ENCODE measurements at places on chromosomes 16 and 17.

- no peak for DNase-seq
These were observed 5.4 kb downstream of the ZCCHC14 start for GRCh38 chr16:87487361-87487924.

- DNase-seq: no peak
These were observed 14.5 kb downstream of the KANSL1 start for GRCh38 chr17:46178550-46179214.

DNA sequence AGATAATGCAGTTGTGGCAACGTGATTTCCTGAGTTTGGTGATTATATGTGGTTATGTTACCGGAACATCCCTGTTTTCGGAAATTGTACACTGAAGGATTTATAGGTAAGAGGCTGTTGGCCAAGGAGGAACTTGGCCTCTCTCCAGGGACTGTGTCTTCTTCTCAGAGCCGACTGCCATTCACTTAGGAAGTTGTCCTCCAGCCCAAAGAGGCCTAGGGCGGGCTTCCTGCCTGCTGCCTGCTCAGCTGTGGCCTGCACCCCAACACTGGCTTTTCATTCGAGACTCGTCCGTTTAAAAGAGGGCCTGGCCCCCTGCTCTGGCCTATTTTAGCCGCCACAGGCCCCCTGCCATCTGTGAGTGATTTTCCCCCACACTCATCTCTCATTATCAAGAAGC, 64.3 kb downstream of the ZDHHC7 start:
- DNase-seq: no peak

GRCh38 chr17:43676471-43676870, 14.7 kb upstream of the MEOX1 start:
- DNase-seq: no peak

- DNase-seq: no peak
These were observed 7.8 kb downstream of the CD300A start for GRCh38 chr17:74474043-74474792.

DNA sequence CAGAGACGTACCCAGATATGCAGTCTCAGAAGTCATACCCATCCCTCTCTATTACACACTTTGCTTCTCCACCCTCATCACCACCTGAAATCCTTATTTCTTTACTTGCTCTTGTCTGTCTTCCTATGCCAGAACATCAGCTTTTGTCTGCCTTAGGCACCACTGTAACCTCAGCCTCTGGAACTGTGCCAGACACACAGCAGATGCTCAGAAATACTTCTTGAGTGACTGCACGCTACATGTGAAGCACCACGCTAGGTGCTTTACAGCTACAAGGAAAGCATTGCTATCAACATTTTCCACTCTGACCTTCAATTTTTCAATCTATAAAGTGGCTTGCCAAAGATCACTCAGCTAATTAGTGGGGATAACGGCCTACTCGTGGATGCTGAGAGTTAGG, 226.8 kb downstream of the CHD9NB start:
- DNase-seq: no peak

DNA sequence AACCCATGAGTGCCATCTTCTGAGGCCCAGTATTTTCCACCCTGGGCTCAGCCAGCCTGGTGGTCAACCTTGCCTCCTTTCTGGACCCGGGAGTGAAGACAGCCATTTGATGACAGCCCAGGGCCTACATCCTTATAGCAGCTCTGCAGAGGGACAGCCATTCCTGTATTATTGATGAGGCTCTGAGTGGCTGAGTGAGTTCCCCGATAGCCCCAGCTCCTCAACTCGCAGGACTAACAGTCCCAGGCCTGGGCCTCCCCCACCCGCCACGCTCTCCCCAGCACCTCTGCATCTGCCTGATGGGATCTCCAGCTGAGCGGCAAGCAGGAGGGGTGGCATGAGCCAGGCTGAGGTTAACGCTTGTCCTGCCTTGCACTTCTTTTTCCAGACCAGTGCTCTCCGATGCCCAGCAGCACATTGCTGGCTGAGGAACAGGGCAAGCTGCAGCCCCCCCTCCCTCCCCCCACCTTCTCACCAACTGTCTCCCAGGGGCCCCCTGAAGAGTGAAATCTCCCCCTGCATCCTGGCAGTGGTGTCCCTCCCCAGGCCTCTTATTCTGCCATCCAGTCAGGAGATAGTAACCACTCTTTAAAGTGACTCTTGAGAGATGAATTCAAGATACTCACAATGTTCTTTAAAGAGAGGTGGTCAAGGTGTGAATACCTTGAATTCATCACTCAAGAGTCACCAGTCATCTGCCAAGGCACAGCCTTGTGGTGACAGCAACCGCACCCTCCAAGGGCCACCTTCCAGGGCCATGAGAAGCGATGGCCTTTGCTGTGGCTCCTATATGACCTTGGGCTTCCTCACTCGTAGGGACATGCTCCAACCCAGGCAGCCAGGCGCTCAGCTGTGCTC, 23.5 kb downstream of the CACNG5 start:
- no peak for DNase-seq

- DNase-seq: no peak
These were observed 2.4 kb downstream of the MAPK7 start for GRCh38 chr17:19380481-19381301.

DNA sequence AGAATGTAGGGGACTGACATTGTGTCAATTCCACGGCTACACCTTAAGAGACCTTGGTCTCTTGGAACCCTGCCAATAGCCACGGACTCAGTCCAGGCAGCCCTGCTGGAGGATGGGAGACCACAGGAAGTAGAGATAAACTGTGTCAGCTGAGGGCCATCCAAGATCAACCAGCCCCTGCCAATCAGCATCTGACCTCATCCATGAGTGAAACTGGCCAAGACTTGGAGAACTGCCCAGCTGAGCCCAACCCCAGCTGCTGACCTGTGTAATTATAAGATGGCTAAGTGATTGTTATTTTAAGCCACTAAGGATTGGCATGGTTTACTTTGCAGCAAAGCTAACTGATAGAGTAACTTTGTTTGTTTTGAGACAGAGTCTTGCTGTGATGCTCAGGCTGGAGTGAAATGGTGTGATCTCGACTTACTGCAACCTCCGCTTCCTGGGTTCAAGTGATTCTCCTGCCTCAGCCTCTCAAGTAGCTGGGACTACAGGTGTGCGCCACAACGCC, 13.3 kb upstream of the YWHAE start:
- no peak for DNase-seq

GRCh38 chr16:53899431-53899830, 195.5 kb downstream of the FTO start:
- DNase-seq: no peak

GRCh38 chr17:12821376-12821940, 32.2 kb downstream of the ARHGAP44 start:
- DNase-seq: no peak

DNA sequence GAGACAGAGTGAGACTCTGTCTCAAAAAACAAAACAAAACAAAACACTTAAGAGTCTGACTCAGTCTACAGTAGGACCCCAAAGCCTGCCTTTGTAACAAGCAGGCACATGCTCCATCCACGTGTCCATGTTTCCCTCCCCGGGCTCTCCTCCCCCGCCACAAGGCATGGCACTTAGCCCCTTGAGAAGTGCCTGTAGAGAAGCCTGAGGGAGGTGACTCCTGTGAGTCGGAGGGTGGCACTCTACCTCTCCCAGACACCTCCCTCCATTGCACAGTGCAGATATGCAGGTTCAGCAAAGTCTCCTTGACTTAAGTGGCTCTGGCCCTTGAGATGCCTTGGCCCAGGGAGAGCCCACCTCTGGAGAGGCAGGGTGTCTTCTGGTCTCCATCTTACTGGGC, 6.8 kb downstream of the FHOD1 start:
- no peak for DNase-seq

GRCh38 chr16:78310990-78311561, 211.6 kb downstream of the WWOX start:
- DNase-seq: no peak

- no peak for DNase-seq
These were observed 1.8 kb upstream of the SHISA9 start for GRCh38 chr16:12899529-12900143.

DNA sequence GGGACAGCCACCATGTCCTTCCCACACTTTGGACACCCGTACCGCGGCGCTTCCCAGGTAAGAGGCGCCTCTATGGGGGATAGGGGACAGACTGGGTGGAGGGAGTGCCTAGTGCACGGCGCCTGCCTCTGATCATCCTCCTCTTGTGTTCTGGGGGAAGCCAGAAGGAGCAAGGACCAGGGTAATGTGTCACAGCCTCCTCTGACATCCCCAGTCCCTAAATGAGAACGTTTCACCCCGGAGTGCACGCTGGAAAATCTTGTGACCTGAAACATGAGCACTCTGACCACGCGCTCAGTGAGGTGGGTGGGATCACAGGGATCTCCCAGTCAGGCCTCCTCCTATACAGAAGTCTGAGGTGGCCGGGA, 1.1 kb downstream of the IRX6 start:
- DNase-seq: no peak

DNA sequence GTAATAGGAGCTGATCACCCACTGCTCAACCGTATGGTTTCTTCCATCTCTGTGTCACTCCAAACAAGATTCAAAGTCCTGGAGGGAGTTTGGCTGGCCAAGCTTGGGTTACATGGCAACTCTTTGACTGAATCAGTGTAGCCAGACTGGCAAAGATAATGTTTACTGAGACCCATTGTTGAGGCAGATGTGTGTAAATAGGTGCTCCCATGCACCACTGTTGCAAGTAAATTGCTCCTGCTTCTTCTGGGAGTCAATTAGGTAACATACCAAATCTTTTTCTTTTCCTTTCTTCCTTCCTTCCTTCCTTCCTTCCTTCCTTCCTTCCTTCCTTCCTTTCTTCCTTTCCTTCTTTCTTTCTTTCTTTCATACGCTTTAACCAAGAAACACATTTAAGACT, 86.3 kb upstream of the DHX40 start:
- no peak for DNase-seq

DNA sequence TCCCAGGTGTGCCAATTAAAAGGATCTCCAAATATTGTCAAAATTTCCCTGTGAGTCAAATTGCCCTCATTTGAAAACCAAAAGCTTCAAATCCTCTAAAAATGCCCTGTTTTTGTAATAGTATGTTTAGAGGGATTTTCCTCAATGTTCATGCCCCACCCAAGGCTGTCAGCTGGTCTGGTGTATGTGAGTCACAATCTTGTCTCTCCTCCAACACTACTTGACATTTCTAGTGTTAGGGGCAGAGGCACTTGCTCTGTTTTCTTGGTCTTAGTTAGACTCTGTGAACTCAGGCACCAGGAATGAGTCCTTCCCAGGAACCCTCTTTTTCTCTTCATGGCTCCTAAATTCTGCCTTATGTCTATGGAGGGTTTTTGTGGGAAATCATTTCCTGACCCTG, 634.8 kb downstream of the KCNJ2 start:
- no peak for DNase-seq

- no peak for DNase-seq
These were observed 21.3 kb downstream of the C16orf74 start for GRCh38 chr16:85729452-85730185.

DNA sequence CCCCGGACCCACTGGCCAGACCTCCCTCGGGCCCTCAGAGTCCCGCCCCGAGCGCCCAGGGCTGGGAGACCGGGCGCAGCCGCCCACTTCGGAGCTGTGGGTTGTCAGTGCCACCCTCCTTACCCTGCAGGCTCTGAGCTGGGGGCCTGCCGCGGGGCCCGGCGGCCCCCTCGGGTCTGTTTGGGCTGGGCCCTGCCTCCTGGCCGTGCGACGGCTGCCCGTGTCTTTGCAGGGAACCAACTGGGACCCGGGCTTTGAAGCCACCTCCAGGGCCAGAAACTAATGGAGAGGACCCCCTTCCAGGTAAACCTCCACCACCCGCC, 443 bp downstream of the TEDC2 start:
- no peak for DNase-seq

DNA sequence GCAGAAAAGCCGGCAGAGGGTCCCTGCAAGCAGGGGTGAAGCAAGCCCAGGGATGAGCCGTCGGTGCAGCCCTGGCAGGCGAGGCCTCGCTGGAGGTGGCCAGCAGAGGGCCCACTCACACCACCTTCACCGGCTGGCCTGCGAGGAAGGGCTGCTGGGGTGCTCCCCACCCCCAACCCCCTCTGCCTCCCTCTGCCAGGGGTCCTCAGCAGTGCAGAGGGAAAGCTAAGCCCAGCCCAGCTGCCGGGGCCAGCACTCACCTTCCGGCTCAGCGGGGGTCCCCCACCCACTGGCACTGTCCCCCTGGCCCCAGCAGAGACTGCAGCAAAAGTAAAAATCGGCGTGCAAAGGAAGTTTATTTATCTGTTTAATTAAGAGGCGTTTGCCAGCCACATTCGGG, 113.4 kb downstream of the ENGASE start:
- no peak for DNase-seq

DNA sequence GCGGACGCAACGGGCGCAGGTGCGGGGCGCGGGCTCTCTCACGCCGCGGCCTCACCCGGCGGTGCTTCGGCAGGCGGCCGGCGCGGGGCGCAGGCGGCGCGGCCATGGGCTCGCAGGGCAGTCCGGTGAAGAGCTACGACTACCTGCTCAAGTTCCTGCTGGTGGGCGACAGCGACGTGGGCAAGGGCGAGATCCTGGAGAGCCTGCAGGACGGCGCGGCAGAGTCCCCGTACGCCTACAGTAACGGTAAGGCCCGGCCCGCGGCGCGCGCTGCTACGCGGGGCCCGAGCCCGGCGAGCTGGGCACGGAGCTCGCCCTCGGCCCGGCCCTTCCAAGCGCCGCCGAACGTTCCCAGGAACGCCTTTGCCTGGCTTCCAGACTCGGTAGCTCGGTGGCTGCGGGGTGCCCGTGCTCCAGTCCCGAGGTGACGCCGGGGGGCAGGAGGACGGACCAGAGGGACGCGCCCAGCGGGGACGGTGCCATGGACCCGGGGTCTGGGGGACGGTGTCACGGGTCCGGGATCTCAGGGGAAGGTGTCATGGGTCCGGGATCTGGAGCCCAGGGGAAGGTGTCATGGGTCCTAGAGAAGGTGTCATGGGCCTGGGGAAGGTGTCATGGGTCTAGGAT, 435 bp downstream of the RAB40C start:
- no peak for DNase-seq

DNA sequence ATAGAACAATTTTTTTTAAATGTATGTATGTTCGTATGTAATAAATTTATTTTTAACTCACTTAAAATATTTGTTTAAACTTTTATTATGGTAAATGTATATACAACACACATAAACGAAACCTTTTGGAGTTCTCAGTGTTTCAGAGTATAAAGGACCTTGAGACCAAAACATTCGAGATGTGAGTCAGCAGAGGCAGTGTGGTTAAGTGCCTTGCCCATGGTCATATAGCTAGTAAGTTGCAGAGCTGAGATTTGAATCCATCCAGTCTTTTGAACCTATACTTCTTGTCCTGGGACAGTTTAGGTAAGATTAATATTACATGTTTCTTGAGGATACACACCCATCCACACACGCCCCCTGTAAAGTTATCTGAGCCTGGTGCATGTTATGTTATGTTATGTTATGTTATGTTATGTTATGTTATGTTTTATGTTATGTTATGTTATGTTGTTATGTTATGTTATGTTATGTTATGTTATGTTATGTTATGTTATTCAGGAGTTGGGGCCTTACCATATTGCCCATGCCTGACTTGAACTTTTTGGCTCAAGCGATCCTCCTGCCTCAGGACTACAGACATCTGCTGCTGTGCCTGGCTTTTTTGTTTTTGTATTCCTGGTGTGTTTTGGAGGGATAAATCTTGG, 41.8 kb downstream of the TNRC6A start:
- DNase-seq: no peak

GRCh38 chr17:2107506-2107905, 52.6 kb downstream of the HIC1 start:
- no peak for DNase-seq
